ENCODE measurements at places on chromosomes 6 and 20.

DNA sequence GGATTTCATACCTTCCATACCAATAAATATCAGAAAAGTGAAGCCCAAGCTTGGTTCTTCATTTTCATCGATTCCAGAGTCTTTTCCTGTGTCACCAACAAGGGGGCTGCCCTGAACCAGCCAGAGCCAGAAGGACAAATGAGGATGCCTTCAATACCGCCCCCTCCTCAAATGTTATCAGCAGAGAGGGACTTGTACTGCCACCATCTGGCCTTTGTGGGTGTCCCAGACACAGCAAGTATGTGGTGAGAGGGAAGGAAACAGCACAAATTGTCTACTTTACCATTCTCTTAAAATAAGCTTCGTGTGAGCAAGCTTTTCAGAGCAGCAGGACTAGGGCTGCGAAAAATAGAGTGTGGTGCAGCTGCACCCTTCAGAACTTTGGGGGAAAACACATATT lies 165.3 kb downstream of the SOBP start:
- DNase-seq, result no peak

- DNase-seq, result no peak
These were observed 133.2 kb downstream of the PHACTR1 start for GRCh38 chr6:12849809-12850198.

DNA sequence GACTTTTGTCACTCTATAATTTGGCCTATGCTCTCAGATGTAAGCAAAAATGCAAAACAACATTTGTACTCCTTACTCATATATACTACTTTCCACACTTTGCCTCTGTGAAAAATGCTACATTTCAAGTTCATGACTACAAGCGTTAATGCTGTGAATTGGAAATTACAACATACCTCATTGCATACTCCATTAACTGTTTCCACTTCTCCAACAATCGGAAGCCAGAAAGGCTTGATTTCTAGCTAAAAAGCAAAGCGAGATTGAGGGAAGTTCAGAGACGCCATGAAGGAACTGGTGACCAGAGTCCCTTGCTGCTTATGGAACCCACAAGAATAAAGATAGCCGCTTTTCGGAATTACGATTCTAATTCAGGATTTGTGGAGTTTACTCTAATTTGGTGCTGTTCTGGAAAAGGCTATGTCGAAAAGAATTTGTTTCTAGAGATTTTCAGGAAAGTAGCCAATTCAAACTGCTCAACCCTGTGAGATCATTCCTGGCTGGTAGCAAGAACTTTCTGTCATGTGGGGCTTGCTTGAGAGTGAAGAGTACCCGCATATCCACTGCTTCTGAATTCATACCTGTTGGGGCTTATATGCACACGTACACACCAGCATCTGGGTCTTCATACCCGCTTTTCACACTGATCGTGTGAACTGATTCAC lies 98.0 kb upstream of the CITED2 start:
- no peak for DNase-seq

DNA sequence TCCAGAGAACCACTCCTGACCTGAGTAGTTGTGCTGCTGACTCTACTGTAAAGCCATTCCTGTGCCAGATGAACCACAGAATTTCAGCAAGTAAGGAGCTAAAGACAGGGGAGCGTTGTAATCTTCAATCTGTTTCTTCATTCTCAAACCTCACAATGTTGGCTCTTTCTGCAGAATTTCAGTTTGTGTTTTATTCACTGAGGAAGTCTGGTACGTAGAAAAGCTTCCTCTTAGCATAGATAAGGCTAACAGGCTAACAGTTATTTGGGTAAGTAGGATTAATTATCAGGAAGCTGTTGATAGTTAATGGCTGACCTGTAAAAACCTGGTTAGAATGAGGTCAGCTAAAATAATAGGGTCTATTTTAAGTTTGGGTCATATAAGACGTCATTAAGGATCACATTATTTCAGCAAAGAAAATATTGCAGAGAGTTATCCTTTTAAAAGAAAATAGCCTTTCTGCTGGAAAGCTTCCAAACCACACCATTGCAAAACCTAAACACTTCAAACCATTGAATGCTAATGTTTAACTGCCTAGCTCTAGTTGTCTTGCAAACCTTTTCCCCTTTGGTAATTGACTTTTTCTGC lies 14.1 kb upstream of the TENT5A start:
- DNase-seq, result no peak

GRCh38 chr6:157229713-157230112 lies 93.6 kb downstream of the TMEM242 start:
- DNase-seq, result no peak

DNA sequence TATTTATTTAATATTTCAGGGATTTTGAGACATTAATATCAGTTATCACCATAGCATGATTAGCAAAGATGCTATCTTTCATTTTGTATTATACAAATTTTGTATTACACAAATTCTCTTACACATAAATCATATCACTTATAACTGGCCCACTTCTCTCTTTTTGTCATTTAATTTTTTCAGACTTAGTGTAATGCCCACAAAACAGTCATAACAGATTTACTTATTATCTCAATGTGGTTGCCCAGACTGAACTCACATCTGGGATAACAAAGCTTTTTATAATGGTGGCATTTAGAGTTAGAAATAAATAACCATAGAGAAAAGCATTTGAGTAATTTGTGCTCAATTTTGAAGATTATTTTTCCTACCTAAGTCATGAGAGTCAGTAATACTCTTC lies 148.3 kb downstream of the TFAP2B start:
- no peak for DNase-seq

DNA sequence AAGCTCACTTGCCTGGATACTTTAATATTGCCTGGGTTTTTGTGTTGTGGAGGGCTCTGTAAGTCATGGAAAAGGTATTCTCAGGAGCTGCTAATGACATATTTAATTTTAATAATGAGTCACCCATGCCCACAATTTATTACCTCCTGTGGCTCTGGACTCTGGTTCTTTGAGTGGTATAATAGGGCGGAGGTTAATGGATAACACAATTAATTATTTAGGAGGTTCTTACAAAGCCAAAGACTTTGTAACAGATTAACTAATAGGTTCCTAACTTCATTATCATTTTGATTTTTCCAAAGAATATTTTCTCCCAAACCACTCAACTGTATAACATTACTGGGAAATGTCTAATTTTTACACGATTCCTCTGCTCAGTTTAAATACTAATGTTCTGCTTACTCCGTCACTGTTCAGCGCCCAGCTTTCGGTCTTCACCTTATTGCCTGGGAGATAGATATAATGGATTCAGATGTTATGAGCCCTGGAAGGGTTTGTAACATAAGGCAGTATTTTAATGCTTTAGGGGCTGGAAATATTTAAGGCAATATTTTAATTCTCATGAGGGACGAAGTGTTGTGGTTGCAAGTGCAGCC lies 29.4 kb downstream of the PHACTR3 start:
- no peak for DNase-seq

- no peak for DNase-seq
These were observed 591.8 kb downstream of the TFAP2B start for GRCh38 chr6:51410453-51410852.

DNA sequence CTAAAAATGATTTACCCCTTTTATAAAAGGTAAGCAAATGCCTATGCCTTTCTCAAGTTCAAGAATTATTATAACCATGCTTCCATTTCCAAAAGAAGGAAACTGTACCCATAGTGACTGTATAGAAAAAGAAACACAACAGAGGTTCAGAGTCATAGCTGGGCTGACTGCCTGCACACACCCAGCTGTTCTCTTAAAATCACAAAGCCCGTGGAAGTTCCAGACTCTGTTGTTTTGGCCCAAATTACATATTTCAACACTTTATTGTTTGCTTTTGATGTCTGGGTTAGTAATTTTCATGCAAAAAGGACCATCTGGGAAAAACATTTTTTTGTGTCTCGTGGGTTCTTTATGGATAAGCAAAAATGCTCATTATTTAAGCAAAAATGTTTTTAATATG lies 99.2 kb downstream of the LCA5 start:
- DNase-seq, result no peak

DNA sequence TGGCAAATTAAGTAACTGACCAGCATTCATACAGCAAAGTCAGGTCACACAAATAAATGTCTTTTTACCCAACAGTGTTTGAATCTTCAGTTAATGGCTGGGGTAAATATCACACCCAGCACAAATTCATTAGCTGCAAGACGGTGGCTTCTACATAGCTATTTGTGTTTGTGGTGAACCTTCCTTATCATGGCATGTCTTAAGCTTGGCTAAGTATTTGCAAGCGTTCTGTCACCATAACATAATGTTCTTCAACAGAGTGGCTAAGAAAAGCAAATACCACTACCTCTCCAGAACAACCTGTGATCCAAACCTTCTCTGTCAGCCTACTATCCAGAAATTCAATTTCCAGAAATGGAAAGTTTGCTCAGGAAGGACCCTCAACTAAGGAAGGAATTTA lies 255.6 kb upstream of the TAB2 start:
- DNase-seq, result no peak

GRCh38 chr6:156557251-156557910 lies 219.8 kb upstream of the ARID1B start:
- no peak for DNase-seq

- no peak for DNase-seq
These were observed 43.2 kb downstream of the LY86 start for GRCh38 chr6:6631534-6632276.

DNA sequence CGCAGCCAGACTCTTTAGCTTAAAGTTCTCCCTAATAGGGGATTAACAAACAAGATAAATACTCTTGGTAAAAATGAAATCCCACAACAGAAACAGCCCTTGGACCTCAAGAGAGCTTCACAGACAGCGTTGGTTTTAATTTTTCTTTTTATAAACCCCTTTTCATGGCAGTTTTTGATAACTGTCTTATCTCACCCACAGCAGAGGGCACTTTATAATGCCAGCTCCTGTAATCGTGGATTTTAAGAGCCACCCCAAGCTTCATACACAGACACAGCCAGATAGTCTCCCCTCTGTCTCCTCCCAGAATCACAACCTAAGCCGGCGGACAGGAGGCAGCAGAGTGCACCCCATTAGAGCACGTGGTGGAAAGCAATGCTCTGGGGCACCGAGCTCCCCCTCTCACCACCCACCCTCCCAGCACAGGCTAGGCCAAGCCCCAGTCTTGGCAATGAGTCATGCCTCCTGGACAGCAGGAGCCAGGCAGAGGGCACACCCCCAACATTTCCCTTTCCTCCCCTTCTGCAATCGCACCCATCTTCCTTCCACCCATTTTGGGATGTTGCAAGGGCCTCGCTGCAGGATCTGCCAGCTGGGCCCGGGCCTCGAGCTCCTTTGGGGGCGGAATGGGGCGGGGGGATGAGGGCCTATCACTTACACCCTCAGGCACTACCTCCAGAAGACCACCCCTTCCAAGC lies 2.4 kb downstream of the JAG1 start:
- DNase-seq, result peak; percentile 59
